ENCODE measurements at places on chromosomes 16 and 17.

DNA sequence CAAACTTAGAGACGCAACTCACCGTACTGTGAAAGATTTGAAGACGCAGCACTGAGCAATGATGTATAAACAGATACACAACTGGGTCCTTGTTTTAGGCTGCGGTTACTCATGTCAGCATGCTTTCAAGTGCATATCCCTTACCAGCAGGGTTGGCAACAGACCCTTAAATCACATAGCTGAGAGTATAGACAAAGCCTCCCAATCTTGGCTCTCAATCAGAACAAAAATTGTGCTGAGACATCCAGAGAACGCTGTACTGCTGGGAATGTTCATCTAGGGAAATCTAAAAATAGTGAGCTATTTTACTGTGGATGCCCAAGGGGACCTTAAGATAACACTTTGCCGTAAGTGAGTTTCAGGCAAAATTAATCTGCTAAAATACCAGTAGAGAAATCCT is 84.4 kb upstream of the NUDT7 start:
- no peak for DNase-seq

- peak; percentile 73 for DNase-seq
Observed at GRCh38 chr17:75238684-75239191, 22.7 kb downstream of the GGA3 start.

- DNase-seq = no peak
Observed at GRCh38 chr16:11016524-11016988, 72.2 kb downstream of the CLEC16A start.

GRCh38 chr16:66004699-66005098 is 361.8 kb upstream of the CDH5 start:
- no peak for DNase-seq

DNA sequence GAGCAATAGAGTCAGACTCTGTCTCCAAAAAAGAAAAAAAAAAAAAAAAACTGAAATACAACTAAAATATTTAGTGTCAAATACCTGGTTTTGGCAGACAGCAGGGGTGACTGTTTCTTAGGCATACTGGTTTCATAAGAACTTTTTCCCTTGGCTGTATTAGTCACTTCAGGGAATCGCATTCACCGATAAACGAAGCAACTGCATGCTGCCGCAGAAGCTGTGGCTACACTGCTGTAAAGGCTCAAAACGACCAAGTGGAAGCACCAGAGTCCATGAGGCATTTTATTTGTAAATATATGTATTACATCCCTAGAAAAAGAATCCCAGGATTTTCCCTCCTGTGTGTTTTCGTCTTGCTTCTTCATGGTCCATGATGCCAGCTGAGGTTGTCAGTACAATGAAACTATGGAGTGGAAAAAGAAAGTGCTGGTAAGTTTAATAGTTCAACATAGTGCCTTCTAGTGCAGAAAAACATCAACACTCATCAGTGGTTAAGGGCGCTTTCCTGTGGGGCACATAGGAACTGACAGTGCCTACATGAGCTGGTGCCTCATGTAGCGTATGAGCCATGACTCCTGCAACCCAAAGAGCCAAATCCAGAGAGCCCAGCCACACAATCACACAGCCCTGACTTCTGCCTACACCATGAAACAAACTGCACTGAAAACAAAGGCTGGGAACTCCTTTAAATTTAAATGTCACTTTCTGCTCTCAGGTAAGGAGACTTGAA is 7.3 kb downstream of the RPS15A start:
- peak; percentile 37 for DNase-seq

DNA sequence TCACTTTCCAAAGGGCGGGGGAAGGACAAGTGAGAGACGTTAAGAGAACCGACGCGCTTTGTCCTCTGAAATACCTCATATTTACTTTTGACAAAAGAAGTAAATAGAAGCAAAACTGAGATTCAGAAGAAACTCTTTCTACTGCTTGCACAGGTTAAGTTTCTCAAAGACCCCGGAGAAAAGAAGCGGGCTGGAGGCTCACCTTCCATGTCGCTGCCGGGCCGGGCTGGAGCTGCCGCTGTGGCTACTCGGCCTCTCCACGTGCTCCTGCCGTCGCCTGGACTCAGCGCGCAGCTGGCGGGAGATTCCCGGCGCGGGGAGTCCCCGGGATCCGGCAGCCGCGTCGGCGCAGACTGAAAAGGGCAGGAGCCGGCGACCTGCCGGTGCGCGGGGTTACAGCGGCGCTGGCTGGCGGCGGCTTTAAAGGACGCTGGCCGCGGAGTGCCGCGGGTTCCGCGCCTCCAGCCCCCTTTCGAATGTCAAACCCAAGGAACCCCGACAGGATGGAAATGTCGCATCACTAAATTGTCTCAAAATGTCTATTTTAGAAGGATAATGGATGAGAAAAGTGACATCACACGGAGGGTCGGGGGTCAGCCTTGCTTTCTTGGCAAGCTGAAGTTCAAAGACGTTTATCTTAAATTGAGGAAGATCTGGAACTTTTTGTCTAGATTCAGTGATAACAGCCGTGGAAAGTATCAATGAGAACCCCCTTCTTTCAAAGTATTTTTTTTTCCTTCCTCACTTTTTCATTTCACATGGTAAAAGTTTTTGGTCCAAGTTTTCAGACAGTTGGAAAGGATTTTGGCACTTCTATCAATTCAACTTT is at the start of gene IKZF3:
IKZF3 (minus strand) TSS at position 395 of the 829 bp plus-strand sequence; CDS start at position 209, 186 bp downstream.
- DNase-seq = peak; percentile 90

DNA sequence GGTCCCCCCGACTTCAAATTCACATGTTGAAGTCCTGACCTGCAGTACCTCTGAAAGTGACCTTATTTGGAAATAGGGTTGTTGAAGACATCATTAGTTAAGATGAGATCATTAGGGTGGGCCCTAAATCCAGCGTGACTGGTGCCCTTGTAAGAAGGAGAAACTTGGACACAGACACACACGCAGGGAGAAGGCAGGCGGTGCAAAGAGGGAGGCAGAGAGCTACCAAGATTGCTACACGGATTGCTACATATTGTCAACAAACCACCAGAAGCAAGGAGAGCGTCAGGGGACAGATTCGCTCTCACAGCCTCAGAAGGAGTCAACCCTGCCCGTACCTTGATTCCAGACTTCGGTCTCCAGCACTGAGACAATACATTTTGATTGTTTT is 6.8 kb upstream of the WBP2 start:
- DNase-seq = no peak

DNA sequence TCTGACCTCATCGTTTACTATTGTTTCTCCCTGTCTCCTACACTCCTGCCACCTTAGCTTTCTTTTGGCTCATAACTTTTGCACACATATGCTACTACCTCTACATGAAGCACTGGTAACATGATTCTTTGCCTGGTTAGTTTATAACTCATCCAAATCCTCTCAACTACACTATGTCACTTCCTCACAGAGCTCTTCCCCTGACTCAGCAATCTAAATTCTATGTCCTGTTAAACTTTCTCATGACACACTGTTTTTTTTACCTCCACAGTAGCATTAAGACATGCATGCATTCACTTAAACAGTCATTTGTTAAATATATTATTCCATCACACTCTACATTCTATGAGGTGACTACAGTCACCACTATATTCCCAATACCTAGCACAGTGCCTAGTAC is 19.7 kb downstream of the APPBP2 start:
- DNase-seq = no peak

GRCh38 chr17:80203471-80203963 is 16.6 kb downstream of the SGSH start:
- DNase-seq = no peak

DNA sequence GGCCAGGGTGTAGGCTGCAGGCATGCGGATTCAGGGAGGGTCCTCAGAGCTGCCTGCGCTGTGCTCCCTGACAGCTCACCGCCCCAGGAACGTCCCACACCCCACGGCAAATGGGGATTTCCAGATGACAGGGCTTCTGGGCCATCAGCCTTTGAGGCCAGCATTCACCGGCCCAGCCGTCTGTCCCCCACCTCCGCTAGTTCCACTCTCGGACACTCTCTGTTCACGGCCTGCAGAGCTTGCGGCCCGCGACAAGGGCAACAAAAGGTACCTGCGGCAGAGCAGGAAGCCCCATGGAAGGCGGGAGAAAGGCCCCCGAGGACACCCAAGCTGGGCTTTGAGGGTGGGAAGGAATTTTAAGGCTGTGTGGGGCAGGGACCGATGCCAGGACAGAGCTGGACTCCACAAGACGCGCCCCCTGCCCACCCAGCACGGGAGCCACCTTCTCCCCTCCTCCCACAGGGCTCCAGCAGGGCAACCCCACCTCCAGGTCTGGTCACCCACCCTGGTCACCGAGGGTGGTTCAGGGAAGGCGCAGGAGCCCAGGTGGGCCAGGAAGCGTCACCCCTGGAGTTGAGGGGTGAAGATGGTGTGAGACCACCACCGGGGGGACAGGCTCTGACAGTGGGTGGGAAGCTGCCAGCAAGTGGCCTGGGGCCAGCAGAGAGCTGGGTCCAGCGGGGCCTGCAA is 5.6 kb upstream of the CYBA start:
- no peak for DNase-seq
